Suprapubic skin (tissue), 4 donors: ENCODE measurements at places on chromosomes 12 and 14.

- DNase-seq, result no peak
Observed at GRCh38 chr12:26246483-26247164, 51.3 kb downstream of the SSPN start.

- no peak for DNase-seq
Observed at GRCh38 chr12:94762259-94762942, 112.0 kb upstream of the TMCC3 start.

DNA sequence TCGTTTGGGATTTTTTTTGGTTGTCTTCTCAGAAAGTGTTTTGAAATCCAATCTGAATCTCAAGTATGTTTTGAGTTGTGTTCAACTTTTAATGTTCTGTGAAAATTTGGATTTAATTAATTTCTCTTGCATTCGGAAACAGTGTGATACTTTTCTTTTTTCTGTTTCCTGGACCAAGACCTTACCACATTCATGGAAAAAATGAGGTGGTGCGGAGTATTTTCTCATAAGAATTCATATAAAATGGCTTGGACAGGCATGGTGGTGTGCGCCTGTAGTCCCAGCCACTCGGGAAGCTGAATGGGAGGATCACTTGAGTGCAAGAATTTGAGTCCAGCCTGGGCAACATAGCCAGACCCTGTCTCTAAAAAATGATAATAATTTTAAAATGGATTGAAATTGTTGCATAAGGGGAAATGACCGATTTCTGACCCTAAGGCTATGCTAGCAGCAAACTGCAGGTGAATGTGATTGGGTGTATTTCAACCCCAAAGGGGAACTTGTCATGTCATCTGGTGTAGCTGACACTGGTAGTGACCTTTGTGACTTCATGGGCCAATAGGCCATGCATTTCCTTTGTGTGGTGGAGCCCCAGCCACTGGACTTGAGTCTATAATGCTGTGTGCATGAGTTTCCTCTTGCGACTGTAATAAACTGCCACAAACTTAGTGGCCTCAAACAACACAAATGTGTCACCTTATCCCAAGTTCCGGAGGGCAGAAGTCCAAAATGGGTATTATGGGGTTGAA is 123.5 kb upstream of the RFLNA start:
- no peak for DNase-seq

- DNase-seq, result no peak
Observed at GRCh38 chr12:28032811-28033537, 60.4 kb upstream of the PTHLH start.

GRCh38 chr12:104740668-104741067 is 217.4 kb downstream of the SLC41A2 start:
- no peak for DNase-seq

DNA sequence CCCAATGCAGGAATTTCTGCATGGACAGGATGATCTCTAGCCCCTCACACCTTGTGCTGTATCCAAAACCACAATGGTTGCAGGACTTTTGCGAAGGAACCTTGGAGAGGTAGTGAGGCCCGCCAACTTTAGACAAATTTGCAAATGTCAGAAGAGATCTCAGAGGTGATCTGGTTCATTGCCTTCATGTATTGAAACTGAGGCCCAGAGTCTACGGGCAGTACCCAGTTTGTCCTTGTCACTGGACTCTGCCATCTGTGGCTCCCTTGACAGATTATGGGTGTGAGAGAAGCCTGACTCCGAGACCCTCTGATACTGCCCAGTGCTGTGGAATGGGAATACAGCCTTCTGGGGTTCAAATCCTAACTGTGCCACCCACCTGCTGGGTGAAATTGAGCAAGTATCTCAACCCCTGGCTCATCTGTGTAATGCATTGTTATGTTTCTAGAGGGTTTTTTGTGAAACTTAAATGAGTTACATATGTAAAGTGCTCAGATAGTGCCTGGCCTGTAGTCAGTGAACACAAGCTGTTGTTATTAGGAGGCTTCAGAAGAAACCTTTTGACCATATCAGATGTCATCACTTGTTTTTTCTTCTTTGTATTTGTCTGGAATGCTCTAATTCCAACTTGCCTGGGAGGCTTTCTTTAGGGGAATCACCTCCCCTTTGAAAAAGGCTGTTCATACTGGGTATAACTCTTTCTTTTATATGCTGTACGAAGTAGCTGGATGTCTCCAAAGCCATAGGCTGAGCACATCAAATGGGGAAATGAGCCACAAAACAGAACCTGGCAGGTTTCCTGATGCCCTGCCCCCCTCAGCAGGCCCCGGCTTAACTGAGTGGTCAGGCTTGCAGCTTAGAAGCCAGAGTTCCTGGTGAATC is 71.4 kb upstream of the SRSF5 start:
- no peak for DNase-seq

GRCh38 chr12:86435053-86435452 is 178.9 kb upstream of the MGAT4C start:
- DNase-seq, result no peak

- DNase-seq, result no peak
Observed at GRCh38 chr12:42180990-42181596, 36.4 kb upstream of the GXYLT1 start.
